ENCODE measurements at places on chromosomes 11 and 22.

DNA sequence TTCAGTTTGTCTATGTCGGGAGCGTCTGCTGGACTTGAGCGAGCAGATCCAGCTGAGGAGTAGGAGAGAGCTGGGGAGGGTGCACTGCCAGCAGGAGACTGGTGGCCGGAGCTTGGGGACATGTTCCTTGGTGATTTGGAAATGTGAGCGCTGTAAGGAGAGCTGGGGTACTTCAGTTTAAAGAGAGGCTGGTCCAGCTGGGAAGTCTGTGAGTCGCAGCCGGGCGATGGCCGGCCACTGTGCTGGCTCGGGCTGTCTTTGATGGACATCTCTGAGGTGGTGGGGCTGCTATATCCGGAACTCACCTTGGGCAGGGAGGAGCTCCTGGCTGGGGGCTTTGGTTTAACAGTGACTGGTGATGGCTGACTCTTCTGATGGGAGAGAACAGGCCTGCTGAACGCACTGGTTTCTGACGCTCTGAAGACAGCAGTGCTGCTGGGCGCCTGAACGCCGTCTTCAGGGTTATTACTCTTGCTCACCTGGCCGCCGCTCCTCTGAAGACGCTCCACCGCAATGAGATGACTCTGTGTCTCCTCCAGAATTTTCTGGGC is 63.6 kb upstream of the PITPNB start:
- no peak for DNase-seq

GRCh38 chr22:30241576-30242371 is 4.8 kb downstream of the LIF start:
- DNase-seq: no peak

GRCh38 chr11:15918212-15918611 is 438.1 kb downstream of the SOX6 start:
- no peak for DNase-seq

DNA sequence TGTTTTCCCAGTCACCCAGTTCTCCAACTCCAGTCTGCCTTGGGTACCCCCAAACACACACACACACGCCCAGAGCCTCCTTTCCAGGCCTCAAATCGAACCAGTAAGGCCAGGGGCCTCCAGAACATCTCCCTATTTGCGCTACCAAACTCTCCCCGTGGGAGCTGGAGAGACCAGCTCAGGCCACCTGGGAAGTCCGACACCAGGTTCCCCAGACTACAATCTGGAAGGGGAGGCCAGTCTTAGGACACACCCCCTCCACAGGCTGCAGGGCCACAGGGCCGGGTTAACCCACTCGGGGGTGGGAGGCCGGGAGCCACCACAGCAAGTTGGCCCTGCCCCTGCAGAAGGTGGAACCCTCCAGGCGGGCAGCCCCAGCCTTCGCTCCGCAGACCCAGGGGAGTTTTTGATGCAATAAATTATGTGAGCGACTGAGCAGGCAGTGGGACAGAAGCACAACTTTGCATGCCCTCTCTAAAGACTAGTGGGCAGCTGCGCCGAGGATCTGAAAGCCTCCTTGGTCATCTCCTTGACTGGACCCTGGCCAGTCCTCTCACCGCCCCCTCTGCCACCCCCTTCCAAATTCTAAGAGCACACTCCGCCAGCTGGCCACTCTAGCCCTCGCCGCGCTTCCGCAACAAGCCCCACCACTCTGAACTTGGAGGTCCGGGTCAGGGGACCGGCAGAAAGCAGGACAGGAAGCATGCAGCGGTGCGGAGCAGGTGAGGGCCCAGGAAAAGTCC is 2.8 kb downstream of the IGF2 start:
- DNase-seq: no peak

- DNase-seq: no peak
Measured at GRCh38 chr22:25950111-25950510, 208.1 kb downstream of the MYO18B start.

- DNase-seq: no peak
Measured at GRCh38 chr11:94675813-94676212, 92.3 kb upstream of the AMOTL1 start.

GRCh38 chr22:28449041-28449440 is 230.6 kb downstream of the TTC28 start:
- DNase-seq: no peak

GRCh38 chr11:87198266-87198881 is 160.6 kb downstream of the TMEM135 start:
- DNase-seq: no peak

DNA sequence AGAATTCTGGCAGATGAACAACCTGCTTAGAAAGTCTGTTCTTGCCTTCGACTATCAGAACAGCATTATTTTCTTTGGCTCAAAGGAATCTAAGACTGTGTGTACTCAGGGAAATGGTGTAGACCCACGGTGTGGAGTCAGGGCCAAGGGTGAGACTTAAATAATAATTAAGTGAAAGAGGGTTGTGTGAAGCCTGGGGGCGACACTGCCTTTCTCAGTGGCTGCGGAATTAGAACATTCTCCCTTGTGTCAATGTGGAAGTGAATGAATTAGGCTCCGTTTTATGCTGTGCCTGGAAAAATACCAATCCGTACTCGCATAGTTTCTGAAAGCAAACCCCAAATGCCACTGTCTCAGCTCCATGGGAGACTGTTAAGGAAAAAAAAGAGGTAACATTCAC is 50.7 kb downstream of the NAV2 start:
- no peak for DNase-seq

GRCh38 chr11:65646958-65647701 is 9.2 kb downstream of the SIPA1 start:
- DNase-seq: no peak

GRCh38 chr11:92580908-92581307 is 356.3 kb downstream of the FAT3 start:
- no peak for DNase-seq

- no peak for DNase-seq
Measured at GRCh38 chr22:25645964-25646363, 81.5 kb downstream of the GRK3 start.

- no peak for DNase-seq
Measured at GRCh38 chr11:73227571-73228211, 9.6 kb downstream of the P2RY2 start.

GRCh38 chr11:117959438-117960149 is 26.6 kb upstream of the IL10RA start:
- DNase-seq: no peak

- DNase-seq: no peak
Measured at GRCh38 chr11:8292351-8292750, 28.7 kb upstream of the LMO1 start.

GRCh38 chr11:36101466-36101865 is 157.6 kb downstream of the LDLRAD3 start:
- no peak for DNase-seq

- no peak for DNase-seq
Measured at GRCh38 chr11:69651834-69652620, 11.1 kb downstream of the CCND1 start.

DNA sequence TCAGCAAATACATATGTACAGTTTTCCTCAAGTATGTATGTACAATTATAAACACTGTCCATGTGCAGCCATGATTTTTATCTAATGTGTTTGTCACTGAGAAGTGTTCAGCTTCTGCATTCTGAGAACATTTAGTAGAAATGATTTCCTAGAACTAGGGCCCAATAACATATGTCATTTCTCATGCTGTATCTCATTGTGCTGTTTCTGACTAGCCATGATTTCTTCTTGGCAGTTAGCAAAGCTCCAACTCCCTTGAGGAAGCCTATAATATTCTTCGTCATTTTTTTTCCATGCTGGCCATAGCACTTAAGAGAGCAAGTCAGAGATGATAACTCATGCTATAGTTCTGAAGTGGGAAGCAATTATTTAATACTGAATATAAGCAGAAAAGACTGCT is 187.8 kb downstream of the DDX10 start:
- DNase-seq: no peak

DNA sequence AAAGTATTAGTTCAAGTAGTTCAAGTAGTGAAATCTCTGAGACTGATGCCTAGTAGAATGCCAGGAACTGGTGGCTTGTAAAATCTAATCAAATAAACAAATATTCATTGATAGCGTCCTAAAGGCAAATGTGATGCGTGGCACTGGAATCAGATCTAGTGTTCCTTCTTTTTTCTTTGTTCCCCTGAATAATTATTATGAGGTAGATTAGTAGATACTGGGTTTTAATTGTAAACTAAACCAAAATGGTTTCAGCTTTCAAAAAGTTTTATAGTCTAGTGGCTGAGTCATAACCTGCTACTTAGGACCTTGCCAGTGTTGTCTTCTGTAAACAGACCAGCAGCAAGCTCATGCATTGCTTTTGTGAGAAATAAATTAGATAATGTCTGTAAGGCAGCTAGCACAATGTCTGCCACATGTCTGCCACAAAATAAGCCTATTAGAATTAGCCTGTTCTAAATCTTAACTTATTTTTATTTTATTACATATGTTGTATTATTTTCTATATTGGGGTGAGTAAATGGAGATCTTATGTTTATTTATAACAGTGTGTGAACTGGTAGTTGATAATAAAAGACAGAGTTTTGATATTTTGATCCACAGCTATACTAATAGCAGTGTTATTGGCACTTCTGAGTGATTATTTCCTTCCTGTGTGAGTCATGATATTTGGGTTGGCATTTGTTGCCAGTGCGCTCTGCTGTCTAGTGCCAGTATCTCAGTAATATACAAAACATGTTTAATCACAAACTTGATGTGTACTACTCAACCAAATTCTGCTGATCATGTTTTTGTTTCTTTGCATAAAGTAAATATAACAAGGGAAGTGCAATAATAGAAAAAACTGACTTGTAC is 135.7 kb downstream of the TMEM135 start:
- DNase-seq: no peak

GRCh38 chr11:113979431-113979830 is 4.5 kb downstream of the HTR3A start:
- no peak for DNase-seq

GRCh38 chr11:113732092-113732491 is 26.0 kb upstream of the TMPRSS5 start:
- DNase-seq: no peak

DNA sequence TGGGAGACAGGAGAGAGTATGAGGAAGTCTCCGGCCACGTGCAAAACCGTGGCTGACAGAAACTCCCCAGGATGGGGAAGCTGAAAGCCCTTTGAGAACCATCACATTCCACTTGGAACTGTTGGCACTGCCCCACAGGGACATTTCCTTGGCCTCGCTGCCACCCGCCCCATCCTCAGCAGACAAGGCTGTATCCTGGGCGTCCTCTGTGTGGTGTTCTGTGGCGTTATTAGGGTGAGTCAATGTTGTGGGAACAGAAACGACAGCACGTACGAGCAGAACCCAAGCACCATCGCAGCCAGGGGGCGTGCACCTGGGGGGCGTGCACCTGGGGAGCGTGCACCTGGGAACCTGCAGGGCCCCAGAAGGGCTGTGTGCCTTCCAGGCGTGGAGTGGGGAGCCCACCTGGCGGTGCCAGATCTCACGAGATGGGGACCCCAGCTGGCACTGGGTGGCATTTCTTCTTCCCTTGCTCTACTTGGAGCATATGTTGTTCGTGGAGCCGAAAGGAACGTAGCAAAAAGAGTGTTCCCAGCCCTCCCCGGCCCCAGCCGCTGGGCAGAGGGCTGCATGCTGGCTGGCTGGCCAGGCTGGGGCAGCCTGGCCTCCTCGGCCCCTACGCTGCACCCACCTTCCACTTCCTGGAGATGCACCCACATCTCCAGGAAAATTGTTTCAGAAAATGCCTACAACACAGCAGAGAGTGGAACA is 35.4 kb downstream of the NFAM1 start:
- no peak for DNase-seq

GRCh38 chr11:36095716-36096115 is 151.9 kb downstream of the LDLRAD3 start:
- DNase-seq: no peak

GRCh38 chr11:75275581-75275980 is 35.0 kb downstream of the TPBGL start:
- no peak for DNase-seq

- no peak for DNase-seq
Measured at GRCh38 chr11:118533769-118534729, 3.1 kb downstream of the TMEM25 start.

GRCh38 chr11:79045800-79046304 is 395.0 kb downstream of the TENM4 start:
- no peak for DNase-seq

DNA sequence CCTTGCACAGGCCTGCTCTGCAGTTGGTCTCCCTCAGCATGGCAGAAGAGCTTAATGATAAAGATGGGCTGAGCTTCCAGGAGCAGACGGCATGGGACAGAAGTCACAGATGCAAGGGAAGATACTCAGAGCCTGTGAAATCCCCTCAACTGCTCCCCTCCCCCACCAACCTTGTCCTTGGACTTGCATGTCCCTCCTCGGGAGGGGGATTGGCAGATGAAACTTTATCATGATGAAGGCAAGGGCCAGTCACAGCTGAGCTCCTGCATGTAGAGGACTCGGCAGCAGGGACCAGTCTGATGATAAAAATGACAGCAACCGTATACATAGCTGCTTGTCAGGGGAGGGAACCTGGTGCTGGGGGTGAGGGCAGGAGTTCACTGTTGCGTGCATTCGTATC is 6.8 kb upstream of the SLC22A8 start:
- no peak for DNase-seq

- DNase-seq: no peak
Measured at GRCh38 chr11:27201454-27202302, 161.1 kb downstream of the BBOX1 start.

GRCh38 chr11:121553806-121554205 is 101.0 kb upstream of the SORL1-AS1 start:
- no peak for DNase-seq
